ENCODE measurements at places on chromosomes 5 and 9.
A peak's percentile ranks its signal among the peaks of the same experiment; 100 is the strongest.

GRCh38 chr9:113808391-113809358, 67.4 kb upstream of the ZNF618 start:
- H3K27ac ChIP-seq, result no peak overlapping the region
- H3K4me1 ChIP-seq, result peaks cover 2% of the 10 kb centered on the region
- H3K27me3 ChIP-seq, result no peaks in the 10 kb centered on the region

- H3K27ac ChIP-seq, result no peak overlapping the region
- no peak for DNase-seq
- H3K4me3 ChIP-seq, result no peak overlapping the region
- H3K36me3 ChIP-seq, result peaks cover 10% of the 10 kb centered on the region
- no peaks in the 10 kb centered on the region for H3K27me3 ChIP-seq
These were observed 23.0 kb downstream of the UBE2D2 start for GRCh38 chr5:139584137-139584536.

GRCh38 chr5:139855946-139856540, 60.4 kb downstream of the PSD2 start:
- H3K36me3 ChIP-seq, result no peaks in the 10 kb centered on the region
- H3K27me3 ChIP-seq, result no peaks in the 10 kb centered on the region
- no peaks in the 10 kb centered on the region for H3K4me1 ChIP-seq
- H3K27ac ChIP-seq, result no peak overlapping the region

DNA sequence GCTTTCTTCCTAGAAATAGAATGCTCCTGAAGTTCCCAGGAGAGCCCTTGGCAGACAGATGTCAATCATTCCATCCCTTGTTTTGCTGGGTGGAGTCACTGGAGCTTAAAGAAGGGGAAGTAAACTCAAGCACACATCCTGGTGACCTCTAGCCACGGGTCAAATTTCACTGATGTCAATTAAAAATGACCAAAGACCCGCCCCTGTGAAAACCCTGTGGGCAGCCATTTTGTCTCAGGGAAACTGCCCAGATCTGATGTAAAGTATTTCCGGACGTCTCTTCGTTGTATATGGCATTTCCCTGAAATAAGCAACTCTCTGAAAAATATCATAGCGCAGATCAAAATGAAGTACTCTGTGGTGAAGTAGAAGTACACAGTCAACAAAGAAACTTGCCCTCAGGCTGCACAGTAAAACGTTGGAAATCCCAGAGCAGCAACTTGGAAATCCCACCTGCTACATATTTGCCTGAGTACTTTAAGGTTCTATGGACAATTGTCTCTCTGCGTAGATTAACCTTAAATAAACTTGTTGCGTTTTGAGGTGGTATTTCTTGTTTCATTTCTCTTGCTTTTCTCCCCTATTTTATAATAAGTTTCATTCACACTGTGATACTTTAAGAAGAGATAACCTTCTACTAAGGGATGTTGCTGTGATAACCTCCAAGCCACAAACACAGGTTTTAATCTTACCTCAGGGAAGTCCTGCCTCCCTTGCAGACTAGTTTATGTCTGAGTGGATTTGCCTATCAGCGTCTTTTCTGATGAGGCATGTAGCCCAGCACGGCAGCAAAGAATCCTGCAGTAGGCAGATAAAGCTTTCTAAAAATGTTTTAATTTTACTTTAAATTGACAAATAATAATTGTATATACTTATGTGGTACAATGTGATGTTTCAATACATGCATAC, 60.9 kb upstream of the PIP5K1B start:
- H3K27me3 ChIP-seq, result no peaks in the 10 kb centered on the region
- no peak overlapping the region for H3K27ac ChIP-seq
- no peaks in the 10 kb centered on the region for H3K4me1 ChIP-seq
- no peaks in the 10 kb centered on the region for H3K36me3 ChIP-seq
- no peak overlapping the region for H3K4me3 ChIP-seq
- no peak for DNase-seq

GRCh38 chr5:142320430-142320738, 4.4 kb downstream of the SPRY4 start:
- H3K36me3 ChIP-seq, result peaks cover 5% of the 10 kb centered on the region
- peak overlapping the region; percentile 1 for H3K27ac ChIP-seq
- peaks cover 31% of the 10 kb centered on the region for H3K4me1 ChIP-seq
- H3K4me3 ChIP-seq, result no peak overlapping the region
- DNase-seq, result peak; percentile 41
- H3K27me3 ChIP-seq, result no peaks in the 10 kb centered on the region

DNA sequence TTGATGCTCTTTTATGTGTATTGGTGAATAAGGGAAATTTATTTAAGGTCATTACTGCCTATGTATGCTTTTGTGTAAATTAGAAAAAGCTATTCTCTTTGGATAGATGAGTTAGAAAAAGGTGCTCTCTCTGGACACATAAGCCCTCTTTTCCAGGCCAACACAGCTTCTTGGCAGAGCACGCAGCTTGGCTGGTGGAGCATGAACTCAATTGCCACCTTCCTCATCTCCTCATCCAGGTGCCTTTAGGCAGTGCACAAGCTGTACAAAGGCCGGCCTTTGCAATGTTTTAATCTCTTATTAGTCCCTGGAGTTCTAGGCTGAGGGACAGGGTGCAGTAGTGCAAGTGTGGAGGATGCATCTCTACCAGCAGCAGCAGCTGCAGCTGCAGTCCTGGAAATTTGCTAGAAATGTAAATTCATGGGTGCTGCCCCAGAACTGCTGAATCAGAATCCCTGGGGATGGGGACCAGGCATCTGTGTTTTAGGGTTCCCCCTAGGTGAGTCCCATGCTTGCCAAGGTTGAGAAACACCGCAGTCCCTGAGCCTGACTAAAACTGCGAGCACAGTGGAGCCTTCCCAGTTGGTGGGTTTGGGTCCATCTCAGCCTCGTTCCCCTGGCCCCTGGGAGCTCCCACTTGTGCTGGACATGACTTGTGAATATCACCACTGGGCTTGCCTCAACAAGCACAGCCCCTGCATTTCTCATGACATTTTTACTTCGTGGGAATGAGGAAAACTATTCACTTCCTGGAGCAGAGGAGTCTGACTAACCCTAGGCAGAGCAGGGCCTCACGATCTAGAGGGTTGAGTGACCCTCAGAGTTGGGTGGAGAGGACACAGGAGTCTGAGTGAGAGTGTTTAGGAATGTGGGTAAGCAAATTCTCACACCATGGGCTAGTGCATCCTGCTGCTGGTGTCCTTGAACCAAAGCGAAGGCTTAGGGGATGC, 272.3 kb downstream of the ZSWIM6 start:
- H3K4me3 ChIP-seq, result no peak overlapping the region
- peaks cover 27% of the 10 kb centered on the region for H3K27me3 ChIP-seq
- H3K36me3 ChIP-seq, result no peaks in the 10 kb centered on the region
- peaks cover 2% of the 10 kb centered on the region for H3K4me1 ChIP-seq
- no peak for DNase-seq

DNA sequence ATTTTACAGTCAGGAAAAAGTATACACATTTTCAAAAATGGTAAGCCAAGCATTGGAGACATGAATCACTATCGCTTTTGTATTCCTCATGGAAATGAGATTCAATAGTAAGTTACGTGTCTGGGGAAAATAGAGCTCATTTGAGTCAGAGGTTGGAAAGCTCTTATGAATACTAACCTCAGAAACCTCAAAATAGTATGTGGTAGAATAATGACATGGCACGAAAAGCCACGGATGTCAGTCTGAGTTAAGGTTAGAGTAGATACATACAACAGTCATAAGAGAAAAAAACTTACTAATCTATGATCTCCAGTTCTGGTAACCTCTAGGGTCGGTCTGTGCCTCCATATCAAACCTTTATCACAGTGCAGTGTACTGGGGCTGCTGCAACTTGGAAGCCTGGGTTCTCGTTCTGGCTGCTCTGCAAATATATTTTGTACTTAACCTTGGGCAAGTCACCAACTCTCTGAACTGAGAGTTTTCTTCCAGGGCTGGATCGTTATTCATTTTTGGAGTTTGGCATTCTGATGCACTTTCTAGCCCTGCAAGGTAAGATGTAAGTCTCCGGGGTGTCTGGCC, 31.8 kb downstream of the MAP1B start:
- H3K27me3 ChIP-seq, result no peaks in the 10 kb centered on the region
- no peak overlapping the region for H3K4me3 ChIP-seq
- peak overlapping the region; percentile 43 for H3K27ac ChIP-seq
- H3K36me3 ChIP-seq, result peaks cover 27% of the 10 kb centered on the region
- peak; percentile 83 for DNase-seq
- H3K4me1 ChIP-seq, result peaks cover 15% of the 10 kb centered on the region

DNA sequence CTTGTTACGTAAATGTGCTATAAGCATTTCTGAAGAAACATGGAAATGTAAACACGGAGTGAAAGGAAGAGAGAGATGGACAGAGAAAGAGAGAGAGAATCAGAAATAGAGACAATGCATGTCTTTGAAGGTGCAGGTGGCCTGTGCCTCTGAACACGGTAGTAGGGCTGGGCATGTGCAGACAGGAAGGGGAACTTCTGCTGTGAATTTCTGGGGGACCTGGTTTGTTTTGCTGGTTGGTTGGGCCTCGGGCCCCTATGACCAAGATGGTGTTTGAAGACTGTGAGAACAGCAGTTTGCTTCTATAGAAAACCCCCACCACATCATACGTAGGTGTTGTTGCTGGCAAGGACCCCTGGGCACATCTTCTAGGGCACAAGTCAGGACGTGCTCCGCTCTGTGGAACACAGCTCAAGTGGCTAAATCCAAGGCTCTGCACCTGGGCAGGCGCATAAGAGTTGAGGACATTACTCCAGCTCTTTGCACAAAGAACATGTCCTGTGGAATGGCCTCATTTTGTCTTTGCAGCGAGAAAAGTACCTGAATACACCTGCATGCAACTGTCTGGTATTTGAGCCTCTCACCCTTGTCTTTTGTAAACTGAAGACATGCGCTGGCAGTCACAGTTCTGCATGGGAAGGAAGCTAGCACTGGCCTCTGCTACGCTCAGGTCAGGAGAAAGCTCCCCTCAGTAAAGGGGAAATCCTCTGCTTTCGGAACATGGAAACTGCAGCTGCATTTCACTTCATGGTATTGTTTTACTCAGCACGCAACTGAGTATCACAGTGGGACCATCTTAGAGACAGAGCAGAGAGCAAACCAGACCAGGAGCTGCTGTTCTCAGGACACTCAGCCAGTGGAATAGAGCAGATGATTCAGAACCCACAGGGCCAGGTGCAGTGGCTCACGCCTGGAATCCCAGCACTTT, 2.7 kb downstream of the OR2V2 start:
- no peaks in the 10 kb centered on the region for H3K36me3 ChIP-seq
- H3K4me3 ChIP-seq, result no peak overlapping the region
- peaks cover 2% of the 10 kb centered on the region for H3K4me1 ChIP-seq

DNA sequence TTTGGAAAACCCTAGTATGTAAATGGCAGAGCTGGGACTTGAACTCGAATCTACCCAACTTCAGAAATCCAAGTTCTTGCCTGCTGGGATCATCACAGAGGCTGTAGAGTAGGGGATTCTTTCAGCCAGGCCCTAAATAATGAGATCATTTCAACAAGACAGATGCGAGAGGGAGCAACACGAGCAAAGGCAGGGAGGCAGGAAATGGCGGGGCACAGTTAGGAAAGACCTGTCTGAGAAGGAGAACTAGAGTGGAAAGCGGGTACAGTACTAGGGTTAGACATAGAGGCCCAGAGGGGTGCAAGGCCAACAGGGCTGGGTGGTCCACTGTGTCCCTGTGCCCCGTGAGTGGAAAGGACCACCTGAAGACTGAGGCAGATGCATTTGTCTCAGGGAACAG, 46.1 kb downstream of the MVB12B start:
- no peaks in the 10 kb centered on the region for H3K27me3 ChIP-seq
- DNase-seq, result no peak
- no peak overlapping the region for H3K27ac ChIP-seq
- H3K36me3 ChIP-seq, result no peaks in the 10 kb centered on the region
- peaks cover 12% of the 10 kb centered on the region for H3K4me1 ChIP-seq

- no peak overlapping the region for H3K27ac ChIP-seq
- no peaks in the 10 kb centered on the region for H3K27me3 ChIP-seq
- H3K4me1 ChIP-seq, result no peaks in the 10 kb centered on the region
- no peaks in the 10 kb centered on the region for H3K36me3 ChIP-seq
- H3K4me3 ChIP-seq, result no peak overlapping the region
These were observed 281.1 kb downstream of the MRPS30 start for GRCh38 chr5:45089870-45090269.

- H3K4me1 ChIP-seq, result peaks cover 7% of the 10 kb centered on the region
- no peaks in the 10 kb centered on the region for H3K27me3 ChIP-seq
- peak overlapping the region; percentile 100 for H3K27ac ChIP-seq
- H3K36me3 ChIP-seq, result no peaks in the 10 kb centered on the region
These were observed 47.8 kb upstream of the PWWP2A start for GRCh38 chr5:160166973-160167623.

DNA sequence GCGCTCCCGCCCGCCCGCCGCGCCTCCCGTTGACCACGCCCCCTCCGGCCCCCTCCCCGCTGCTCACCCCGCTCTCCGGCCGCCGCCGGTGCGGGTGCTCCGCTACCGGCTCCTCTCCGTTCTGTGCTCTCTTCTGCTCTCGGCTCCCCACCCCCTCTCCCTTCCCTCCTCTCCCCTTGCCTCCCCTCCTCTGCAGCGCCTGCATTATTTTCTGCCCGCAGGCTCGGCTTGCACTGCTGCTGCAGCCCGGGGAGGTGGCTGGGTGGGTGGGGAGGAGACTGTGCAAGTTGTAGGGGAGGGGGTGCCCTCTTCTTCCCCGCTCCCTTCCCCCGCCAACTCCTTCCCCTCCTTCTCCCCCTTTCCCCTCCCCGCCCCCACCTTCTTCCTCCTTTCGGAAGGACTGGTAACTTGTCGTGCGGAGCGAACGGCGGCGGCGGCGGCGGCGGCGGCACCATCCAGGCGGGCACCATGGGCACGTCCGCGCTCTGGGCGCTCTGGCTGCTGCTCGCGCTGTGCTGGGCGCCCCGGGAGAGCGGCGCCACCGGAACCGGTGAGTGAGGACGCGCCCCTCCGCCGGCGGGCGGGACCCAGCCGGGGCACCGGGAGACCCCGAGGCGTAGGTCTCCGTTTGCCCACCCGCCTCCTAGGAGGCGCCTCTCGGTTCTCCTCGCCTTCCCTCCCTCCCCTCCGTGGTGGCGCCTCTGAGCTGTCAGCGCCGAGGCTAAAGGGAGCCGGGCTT, at the start of gene VLDLR:
VLDLR (plus strand) TSS at position 66 of the 739 bp plus-strand sequence; CDS start at position 469, 403 bp downstream.
- H3K4me3 ChIP-seq, result peak within 1 kb of the TSS; percentile 78
- no peaks in the 10 kb centered on the region for H3K36me3 ChIP-seq
- no peak within 1 kb of the TSS for H3K27ac ChIP-seq
- H3K27me3 ChIP-seq, result peaks cover 14% of the 10 kb centered on the region
- peaks cover 8% of the 10 kb centered on the region for H3K4me1 ChIP-seq
- peak; percentile 20 for DNase-seq

DNA sequence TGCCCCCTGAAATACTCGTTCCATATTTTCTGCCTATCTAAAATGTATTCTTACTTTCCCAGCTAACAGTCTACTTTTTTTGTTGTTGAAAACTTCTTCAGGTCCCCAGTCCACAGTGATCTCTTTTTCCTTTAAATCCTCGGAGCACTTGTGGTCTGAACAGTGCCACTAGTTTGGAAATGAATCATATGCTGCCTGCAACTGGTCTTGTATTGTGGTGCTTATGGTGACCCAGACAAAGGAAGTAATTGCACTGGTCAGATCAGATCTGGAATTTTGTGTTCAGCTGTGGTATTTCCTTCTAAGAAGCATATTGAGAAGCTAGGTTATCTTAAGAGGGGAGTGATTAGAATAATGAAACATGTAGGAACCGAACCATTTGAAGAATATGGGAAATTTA, 2.9 kb downstream of the UNC13B start:
- H3K4me3 ChIP-seq, result no peak overlapping the region
- H3K27ac ChIP-seq, result no peak overlapping the region
- DNase-seq, result peak; percentile 72
- no peaks in the 10 kb centered on the region for H3K27me3 ChIP-seq
